Stimulated activated naive CD4-positive, alpha-beta T cell treated with Interleukin-2 at 50 U/mL for 16 hours (primary cell): ENCODE measurements at places on chromosomes 2 and 18.
A peak's percentile ranks its signal among the peaks of the same experiment; 100 is the strongest.

DNA sequence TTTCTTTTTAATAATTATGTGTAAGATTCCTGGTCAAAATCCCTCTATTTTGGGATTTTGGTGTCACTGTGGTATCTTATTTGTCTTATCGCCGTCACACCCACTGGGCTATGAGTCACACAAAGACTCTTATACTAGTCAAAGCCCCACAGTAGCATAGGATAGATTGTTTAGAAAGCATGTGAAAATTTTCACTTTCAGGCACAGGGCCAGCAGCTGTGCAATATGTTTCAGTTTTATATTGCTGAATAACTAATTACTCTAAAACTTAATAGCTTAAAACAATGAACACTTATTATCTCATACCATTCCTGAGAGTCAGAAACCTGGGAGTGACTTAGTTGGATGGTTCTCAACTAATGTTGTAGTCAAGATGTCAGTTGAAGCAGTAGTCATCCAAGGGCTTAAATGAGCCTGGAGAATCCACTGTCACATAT is 24.0 kb downstream of the CFAP210 start:
- no peak for DNase-seq

DNA sequence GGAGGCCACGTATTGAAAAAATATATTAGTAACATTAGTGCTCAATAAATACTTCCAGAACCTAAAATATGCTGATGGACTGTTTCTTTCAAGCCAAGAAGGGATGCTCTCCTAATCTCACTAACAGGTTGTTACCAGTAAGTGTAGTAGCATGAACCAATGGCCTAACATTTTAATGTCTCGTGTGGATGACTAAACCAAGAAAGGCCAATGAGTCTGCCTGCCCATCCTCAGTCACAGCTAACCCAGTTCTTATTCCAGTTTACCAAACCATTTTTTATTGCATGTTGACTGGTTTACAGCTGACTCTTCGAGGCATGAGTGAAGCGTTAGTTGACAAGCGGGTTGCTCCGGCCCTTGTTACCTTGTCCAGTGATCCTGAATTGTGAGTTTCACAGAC is 45.1 kb upstream of the TNFRSF11A start:
- no peak for DNase-seq

DNA sequence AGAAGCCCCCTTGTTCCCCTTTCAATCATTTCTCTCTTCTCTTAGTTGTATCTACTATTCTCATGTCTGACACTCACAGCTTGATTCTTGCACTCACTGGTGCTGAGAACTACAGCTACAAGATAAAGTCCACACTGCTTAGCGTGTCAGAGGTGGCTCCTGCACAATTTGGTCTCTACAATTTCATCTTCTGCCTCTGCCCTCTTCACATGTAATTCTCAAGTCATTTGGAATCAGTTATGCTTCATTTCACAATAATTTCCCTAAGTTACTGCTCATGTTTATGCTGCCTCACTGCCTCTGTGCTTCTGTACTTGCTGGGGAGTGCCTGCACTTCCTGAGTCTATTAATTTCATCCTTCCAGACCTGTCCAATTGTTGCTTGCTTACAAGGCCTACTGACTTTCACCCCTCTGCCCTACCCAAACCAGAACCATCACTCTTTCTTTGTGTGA is 11.6 kb upstream of the NAB1 start:
- DNase-seq: no peak

DNA sequence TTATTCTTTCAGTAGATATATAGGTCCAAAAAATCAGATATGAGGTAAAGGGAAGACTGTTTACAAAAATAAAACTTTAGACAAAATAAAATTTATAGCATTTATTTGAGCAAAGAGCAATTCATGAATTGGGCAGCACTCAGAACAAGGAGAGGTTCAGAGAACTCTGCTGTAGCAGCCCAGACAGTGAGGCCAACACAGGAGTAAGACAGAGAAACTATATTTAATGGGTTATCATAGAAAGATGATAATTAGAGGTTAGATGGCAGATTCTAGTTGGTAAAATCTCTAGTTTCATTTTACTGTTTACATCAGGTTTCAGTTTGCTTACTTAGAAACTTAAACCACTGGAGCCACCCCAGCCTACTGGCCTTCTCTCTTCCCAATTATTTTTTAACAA is 30.1 kb upstream of the SP140L start:
- no peak for DNase-seq

- DNase-seq: no peak
These were observed 155.1 kb downstream of the DOCK10 start for GRCh38 chr2:224887141-224887540.

- peak; percentile 41 for DNase-seq
These were observed 1.1 kb downstream of the ATAD2B start for GRCh38 chr2:23925702-23926289.

- no peak for DNase-seq
These were observed 166.4 kb downstream of the MGAT5 start for GRCh38 chr2:134420259-134420658.

- no peak for DNase-seq
These were observed 68.7 kb downstream of the CABLES1 start for GRCh38 chr18:23203891-23204432.

DNA sequence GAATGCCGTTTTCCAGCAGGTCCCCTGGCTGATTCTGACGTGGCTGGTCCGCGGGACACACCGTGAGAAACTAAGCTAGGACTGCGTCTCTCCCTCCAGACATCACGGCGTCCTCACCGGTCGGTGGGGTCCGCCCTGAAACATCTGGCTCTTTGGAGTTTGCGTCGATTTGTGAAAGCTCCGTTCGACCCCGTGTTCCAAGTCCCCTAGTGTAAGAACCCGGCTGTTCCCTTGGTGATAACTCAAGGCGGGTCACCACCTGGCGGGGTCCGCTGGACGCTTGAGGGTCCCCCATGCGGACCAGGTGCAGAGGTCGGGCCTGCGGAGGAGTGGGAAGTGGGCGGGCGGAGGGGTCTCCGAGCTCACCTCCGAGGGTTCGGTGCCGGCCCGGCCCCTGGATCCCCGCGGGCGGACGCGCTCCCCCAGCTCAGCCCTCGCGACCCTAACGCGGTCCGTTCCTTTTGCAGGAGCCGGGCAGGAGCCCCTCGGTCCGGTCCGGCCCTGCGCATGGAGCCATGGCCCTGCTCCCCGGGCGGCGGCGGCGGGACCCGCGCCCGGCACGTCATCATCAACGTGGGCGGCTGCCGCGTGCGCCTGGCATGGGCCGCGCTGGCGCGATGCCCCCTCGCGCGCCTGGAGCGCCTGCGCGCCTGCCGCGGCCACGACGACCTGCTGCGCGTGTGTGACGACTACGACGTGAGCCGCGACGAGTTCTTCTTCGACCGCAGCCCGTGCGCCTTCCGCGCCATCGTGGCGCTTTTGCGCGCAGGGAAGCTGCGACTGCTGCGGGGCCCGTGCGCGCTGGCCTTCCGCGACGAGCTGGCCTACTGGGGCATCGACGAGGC is 65.6 kb downstream of the KCNG2 start:
- DNase-seq: no peak

- no peak for DNase-seq
These were observed 278.3 kb downstream of the RBM43 start for GRCh38 chr2:150983314-150983897.

GRCh38 chr2:170320948-170321347 is 143.0 kb downstream of the MYO3B start:
- no peak for DNase-seq

- no peak for DNase-seq
These were observed 209.8 kb upstream of the SH3BP4 start for GRCh38 chr2:234741976-234742375.

DNA sequence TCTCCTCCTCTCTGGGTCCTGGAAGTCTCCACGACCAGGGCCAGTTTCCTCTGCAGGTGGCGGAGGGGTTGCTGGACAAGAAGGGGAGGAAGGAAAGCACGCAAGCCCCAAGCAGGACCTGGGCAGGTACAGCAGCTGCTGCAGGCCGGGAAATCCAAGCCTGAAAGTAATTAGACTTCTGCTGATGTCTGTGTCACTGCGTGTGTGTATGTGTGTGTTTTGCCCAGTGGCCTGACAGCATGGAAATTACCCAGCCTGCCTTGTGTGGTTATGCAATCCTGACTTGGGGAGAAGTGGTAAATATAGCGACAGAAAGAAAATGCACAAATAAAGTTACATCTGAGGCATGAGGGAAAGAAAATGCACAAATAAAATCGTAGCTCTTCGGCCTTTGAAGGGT is 121.8 kb upstream of the ZBTB14 start:
- no peak for DNase-seq

DNA sequence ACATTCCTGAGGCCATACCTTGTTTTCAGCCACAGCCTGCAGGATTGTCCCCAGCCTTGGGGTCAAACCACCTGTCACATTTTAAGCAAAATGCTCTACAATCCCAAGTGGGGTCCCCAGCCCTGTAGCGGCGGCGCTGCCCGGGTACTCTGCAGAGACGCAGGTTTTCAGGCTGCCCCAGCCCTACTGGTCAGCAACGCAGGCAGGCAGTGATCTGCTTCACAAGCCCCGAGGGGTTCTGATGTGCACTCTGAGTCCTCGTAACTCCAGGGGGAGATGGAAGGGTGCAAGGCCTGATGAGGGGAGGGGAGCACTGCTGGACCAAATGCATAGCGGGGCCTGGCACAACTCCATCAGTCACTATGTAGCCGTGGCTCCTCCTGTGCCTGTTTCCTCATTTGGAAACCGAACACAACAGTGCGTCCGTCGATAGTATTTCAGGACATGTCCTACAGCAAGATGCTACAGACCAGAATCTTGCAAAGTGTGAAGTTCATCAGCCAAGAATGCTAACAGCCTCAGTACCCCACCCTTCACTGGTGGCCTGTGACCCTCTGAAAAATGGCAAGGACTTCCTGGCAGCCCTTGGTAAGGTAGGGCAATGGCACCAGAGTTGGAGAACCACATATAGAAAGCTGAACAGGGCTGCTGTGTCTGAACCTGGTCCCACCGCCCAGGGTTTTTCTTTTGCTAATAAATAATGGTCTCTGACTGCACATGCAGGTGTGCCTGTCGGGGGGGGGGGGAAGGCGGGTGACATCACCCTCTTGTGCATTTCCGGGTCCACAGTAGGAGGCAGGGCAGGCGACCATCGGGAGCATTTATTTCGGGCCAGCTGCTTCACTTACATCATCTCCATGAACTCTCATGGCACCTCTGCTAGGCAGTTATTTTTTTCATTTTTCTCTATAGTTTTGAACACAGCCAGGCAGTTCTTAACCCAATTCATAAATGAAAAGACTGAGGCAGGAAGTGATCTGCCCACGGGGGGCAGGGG is 50.6 kb upstream of the TFCP2L1 start:
- no peak for DNase-seq

GRCh38 chr2:235833971-235834620 is 334.1 kb downstream of the GBX2 start:
- no peak for DNase-seq

GRCh38 chr2:64928813-64929212 is 60.4 kb upstream of the SLC1A4 start:
- no peak for DNase-seq

DNA sequence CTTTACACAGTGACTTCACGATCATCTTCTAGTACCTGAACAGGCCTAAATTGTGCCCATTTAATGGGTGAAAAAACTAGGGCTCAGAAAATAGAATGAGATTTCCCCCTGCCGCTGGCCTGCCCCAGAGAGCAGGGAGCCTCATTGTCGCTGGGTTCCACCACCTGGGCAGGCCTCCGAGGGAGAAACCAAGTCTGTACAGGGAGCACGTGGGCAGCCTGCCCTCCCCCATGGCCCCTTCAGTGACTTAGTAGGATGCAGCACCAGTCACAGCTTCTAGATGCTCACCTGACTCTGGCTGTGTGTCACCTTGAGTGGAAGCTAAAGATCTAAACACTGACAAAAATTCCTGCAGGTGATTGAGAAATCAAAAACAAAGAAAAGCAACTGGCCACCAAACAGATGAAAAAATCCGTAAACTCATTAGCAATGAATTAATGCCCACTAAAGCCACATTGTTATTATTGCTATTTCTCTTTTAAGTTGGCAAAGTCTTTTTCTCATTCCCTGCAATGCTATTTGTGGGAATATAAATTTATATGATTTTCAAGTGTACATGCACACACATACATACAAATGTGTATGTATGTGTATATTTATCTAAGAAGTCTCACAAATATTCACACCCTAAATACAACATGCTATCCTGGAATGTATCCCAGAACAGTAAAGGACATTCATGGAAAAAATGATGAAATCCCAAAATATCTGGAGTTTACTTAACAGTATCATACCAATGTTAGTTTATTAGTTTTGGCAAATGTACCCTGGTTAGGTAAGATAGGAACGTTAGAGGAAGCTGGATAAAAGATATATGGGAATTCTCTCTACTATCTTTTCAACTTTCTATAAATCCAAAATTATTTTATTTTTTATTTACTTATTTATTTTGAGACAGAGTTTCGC is 18.7 kb upstream of the ASPRV1 start:
- no peak for DNase-seq
